ENCODE measurements at places on chromosomes 4 and X. TPM values are rescaled to one million over a fixed set of nuclear protein-coding genes. Genes with fewer than 3 reads are reported as not detected.

Gene IQCM
- not detected for polyA plus RNA-seq

Gene ZIC3
- not detected for polyA plus RNA-seq

Gene ADAMTS3
- 0.99 TPM for polyA plus RNA-seq

Gene TMPRSS11B
- not detected for polyA plus RNA-seq

Gene PNCK
- polyA plus RNA-seq: 2.5 TPM

DNA sequence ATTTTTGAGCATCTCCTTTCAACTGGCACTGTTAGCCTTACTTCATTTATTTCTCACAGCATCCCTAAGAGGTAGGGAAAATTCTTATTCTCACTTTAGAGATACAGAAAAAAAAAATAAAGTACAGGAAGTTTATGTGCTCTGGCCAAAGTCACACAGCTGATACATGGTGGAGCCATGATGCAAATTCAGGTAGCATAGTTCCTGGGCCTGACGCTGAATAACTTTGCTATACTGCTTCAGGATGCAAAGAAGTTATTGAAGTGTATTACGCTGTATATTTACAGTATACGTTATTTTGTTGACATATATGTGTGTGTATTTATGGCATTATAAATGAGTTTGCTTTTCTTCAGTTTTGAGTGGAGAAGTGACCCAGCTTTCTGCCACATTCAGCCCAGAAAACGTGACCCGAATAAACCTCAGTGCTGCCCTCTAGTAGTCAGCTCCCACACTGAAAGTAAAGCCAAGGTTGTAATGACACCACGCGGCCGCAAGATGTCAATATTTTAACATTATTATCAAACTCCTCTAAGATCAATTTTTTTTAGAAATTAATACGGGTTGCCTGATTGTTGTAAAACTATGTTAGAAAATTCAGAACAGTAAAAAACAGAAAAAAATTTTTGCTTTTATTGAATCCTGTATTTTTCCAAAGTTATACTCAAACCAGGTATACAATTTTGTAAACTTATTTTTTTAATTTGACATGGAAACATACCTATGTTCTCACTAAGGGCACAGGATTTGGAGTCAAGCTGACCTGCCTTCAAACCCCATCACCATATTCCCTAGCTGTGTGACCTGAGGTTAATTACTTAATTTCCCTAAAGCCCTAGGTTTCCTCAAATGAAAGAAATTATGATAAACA is 3.8 kb upstream of the GUCY2F start:
- DNase-seq: peak; percentile 38

- DNase-seq: no peak
These were observed 119.3 kb downstream of the LDB2 start for GRCh38 chr4:16779028-16779675.

DNA sequence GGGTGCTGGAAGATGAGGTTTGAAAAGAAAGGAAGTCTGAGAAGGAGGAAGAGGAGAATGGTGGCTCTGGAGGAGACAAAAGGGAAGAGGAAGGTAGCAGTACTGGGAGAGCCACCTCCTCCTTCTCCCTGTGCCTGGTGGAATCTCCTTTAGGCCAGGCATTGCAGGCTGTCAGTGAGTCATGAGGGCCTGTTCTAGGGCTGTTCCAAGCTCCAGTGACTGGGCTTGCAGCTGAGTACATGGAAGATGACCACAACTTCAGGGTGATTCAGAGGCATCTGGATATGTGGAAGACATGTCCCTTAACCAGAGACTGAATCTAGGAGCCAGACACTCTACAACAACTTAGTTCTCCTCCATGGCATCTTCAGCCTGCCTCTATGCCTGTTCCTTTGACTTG is 107.8 kb downstream of the EFNB1 start:
- DNase-seq: no peak

DNA sequence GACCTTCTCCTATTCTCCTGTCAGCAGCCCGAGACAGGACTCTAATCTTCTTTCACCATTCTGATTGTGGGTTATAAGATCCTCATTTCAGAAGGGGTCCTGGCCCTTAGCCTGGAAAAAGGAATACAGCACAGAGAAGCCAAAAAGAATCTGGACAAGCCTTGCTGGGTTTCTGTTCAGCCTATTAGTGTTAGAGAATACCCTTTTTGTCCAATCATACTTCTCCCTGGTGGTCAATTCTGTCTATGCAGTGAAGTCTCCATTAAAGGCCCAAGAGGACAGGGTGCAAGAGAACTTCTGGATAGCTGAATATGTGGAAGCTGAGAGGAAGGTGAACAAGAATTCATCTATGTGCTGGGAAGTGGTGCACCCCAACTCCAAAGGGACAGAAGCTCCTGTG is 105.7 kb upstream of the AGA start:
- no peak for DNase-seq

GRCh38 chr4:150310159-150310895 is 232.1 kb downstream of the DCLK2 start:
- no peak for DNase-seq

GRCh38 chr4:82747686-82748575 is 50.7 kb downstream of the SCD5 start:
- no peak for DNase-seq

GRCh38 chr4:19983072-19983471 is 268.6 kb upstream of the SLIT2 start:
- DNase-seq: no peak

- DNase-seq: no peak
These were observed 18.5 kb upstream of the RBPJ start for GRCh38 chr4:26302031-26302899.

- DNase-seq: no peak
These were observed 14.6 kb upstream of the HNRNPD start for GRCh38 chr4:82388405-82388804.

GRCh38 chrX:103628386-103629317 is at the start of gene TCEAL1:
Gene TCEAL1 (plus strand): TSS chrX:103628975. CDS start chrX:103629917, 942 bp downstream.
- DNase-seq: peak; percentile 52

- no peak for DNase-seq
These were observed 49.5 kb upstream of the STOX2 start for GRCh38 chr4:183855323-183856190.

DNA sequence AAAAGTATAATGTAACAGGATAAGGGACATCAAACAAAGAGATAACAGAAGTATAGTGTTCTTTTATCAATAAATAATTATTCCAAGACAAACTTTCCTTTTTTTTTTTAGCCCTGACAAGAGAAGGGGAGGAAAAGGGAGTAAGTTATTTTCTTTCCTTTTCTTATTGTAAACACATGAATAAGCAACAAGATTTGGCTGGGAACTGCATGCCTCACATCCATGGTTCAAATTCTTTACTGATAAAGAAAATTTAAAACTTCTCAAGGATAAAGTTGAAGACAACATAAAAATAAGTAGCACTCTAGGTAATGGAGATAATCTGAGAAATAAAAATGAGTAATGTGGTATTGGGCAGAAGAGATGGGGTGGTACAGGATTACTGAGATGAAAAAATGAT is 71.6 kb downstream of the NEK1 start:
- DNase-seq: no peak

Data from SK-N-SH (cell line).